Osteocyte (in vitro differentiated cells): ENCODE measurements at places on chromosomes 11 and 22. TPM values are rescaled to one million over a fixed set of nuclear protein-coding genes. Genes with fewer than 3 reads are reported as not detected.

- H3K4me3 ChIP-seq, result no peak overlapping the region
- H3K4me1 ChIP-seq, result peaks cover 9% of the 10 kb centered on the region
- DNase-seq, result no peak
- no peaks in the 10 kb centered on the region for H3K36me3 ChIP-seq
- no peak overlapping the region for H3K27ac ChIP-seq
Observed at GRCh38 chr22:35544189-35544588, 3.6 kb downstream of the RASD2 start.

SERPINH1 gene
- 484 and 511 TPM in 2 replicates for total RNA-seq

DNA sequence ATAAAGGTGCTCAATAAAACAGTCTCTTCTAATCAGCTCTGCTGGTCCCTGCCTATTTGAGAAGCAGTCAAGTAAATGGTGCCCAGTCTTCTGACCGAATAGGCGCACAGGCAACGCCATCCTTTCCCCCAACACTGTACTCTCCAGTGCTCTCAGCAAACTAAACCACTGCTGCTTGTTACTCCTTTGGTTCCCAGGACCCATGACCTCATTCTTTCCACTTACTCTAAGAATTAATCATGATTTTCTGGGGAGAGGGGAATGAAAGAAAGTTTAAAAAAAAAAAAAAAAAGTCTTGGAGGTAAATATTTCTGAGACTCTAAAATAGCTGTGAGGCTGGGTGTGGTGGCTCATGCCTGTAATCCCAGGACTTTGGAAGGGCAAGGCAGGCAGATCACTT lies 63.7 kb downstream of the SGSM3 start:
- no peak overlapping the region for H3K4me3 ChIP-seq
- H3K36me3 ChIP-seq, result peaks cover 21% of the 10 kb centered on the region
- no peak for DNase-seq
- peaks cover 27% of the 10 kb centered on the region for H3K4me1 ChIP-seq
- peak overlapping the region; percentile 31 for H3K27ac ChIP-seq

DNA sequence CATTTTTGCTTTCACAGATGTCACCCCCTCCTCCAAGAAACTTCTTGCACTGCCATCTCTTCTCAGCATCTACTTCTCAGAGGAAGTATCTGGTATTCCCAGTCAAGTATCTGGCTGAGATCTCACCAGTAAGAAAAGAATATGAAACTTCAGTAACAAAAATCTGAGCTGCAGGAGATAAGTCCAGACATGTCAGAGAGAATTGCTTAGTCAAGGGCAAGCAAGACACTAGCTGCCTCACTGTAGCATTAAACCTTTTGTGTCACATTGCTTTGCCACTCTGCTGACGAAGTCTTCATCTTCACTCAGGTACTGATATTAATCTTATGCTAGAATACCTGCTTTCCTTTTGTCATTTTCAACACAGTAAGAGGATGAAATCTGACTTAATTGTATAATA lies 70.6 kb upstream of the ZC3H12C start:
- H3K36me3 ChIP-seq, result no peaks in the 10 kb centered on the region
- H3K4me1 ChIP-seq, result peaks cover 3% of the 10 kb centered on the region
- H3K27ac ChIP-seq, result peak overlapping the region; percentile 38
- no peak for DNase-seq

PANX2 gene
- 1.5 and 1.6 TPM in 2 replicates for total RNA-seq

DNA sequence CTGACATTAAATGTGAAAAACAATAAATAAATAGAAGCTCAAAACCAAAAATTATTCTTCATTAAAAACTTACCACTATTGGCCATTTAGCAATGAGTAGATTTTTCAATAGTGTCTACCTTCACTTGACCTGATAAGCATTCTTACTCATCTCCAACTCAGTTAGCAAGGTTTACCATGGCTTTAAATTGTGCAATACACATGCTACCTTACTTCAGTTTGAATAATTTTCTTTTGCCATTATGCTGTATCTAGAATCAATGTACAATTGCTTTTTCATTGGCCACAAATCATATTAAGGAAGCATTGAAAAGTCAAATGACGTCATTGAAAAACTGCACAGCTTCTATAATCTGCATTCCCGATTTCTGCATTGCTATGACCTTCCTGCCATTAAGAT lies 64.9 kb downstream of the SVIP start:
- H3K27me3 ChIP-seq, result peaks cover 10% of the 10 kb centered on the region
- no peaks in the 10 kb centered on the region for H3K36me3 ChIP-seq
- DNase-seq, result no peak
- peaks cover 5% of the 10 kb centered on the region for H3K4me1 ChIP-seq

- no peak for DNase-seq
- no peak overlapping the region for H3K4me3 ChIP-seq
- H3K27ac ChIP-seq, result no peak overlapping the region
- H3K27me3 ChIP-seq, result no peaks in the 10 kb centered on the region
- H3K36me3 ChIP-seq, result no peaks in the 10 kb centered on the region
- no peaks in the 10 kb centered on the region for H3K4me1 ChIP-seq
Observed at GRCh38 chr11:84117394-84117793, 831.2 kb upstream of the CCDC90B start.

DNA sequence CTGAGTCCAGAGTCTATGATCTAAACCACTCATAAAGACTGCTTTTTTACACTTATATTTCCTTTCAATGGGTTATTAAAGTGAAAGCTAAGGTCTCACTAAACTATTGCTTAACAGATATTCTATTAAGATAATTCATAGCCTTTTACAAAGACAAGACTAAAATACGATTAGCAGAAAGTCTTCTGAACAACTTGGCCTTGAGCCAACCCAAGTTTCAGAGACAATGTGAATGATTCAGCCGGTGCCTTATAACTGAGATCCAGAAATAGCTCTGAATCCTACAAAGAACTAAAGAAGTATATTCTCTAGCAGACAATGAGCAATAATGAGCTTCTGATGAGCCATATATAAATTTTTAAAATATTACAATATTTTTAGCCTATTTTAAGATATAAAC lies 41.5 kb upstream of the CARD18 start:
- H3K4me1 ChIP-seq, result peaks cover 9% of the 10 kb centered on the region
- no peak overlapping the region for H3K4me3 ChIP-seq
- H3K36me3 ChIP-seq, result no peaks in the 10 kb centered on the region
- H3K27me3 ChIP-seq, result peaks cover 3% of the 10 kb centered on the region

- no peak for DNase-seq
- H3K36me3 ChIP-seq, result peaks cover 8% of the 10 kb centered on the region
- peaks cover 26% of the 10 kb centered on the region for H3K4me1 ChIP-seq
- no peak overlapping the region for H3K4me3 ChIP-seq
Observed at GRCh38 chr11:114257621-114258558, 38.3 kb upstream of the NNMT start.
